ENCODE measurements at places on chromosomes 4 and X.

DNA sequence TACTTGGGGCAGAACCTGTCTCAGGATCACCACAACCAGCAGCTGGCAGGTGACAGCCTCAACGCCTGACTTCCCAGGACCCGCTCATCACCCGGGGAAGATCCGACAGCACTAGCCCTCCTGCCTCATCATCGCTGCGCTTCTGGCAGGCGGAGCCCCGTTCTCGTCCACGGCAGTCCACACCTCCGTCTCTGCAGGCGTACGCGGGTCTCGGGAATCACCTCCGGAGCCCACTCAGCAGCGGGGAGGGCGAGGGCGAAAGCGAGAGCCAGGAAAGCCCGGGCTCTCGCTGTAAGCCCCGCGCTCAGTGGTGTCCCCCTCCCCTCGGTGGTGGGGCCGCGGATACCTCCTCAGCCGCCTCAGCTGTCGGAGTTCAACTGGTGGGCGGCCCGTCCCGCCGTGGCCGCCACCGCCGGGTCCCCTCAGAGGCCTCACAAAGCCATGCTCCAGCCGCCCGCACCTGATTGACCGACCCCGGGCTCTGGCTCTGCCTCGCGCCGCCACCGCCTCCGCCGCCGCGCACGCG, 518 bp upstream of the CNKSR2 start:
- DNase-seq: no peak

- no peak for DNase-seq
These were observed 87.4 kb downstream of the FAM9B start for GRCh38 chrX:8946563-8946962.

DNA sequence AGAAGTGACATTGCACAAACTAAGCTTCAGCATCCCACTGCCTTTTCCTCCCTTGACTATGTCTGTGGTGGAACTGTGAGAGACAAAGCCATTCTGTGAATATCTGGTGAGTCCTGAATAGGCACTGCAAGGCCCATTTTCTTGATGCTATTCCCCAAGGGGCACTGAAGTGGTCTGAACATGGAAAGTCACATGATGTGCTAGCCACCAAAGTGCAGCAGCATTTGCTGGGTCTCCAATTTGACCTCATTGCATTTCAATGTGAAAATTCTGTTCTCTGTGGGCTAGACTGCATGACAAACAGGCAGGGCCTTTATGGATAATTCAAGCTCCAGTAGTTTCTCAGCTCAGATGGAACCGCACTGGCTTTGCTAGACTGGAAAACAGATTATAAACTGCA, 627.4 kb upstream of the BOD1L1 start:
- DNase-seq: no peak

- no peak for DNase-seq
These were observed 46.2 kb downstream of the PPEF1 start for GRCh38 chrX:18753631-18754030.

DNA sequence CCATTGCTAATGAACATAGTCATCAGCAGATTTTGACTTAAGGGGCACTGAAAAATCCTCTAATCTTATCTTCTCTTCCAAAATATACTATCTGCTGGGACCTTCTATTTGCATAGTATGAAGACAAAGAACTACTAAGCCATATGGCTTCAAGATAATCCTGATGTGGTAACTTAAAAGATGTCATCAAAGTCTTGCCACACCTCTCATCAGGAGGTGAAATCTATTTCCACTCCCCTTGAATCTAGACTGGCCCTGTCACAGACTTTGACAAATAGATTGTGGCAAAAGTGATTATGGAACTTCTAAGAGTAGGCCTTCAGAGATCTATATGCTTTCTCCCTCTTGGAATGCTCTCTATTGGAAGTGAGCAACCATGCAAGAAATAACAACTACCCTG, 27.3 kb upstream of the TET2 start:
- no peak for DNase-seq

DNA sequence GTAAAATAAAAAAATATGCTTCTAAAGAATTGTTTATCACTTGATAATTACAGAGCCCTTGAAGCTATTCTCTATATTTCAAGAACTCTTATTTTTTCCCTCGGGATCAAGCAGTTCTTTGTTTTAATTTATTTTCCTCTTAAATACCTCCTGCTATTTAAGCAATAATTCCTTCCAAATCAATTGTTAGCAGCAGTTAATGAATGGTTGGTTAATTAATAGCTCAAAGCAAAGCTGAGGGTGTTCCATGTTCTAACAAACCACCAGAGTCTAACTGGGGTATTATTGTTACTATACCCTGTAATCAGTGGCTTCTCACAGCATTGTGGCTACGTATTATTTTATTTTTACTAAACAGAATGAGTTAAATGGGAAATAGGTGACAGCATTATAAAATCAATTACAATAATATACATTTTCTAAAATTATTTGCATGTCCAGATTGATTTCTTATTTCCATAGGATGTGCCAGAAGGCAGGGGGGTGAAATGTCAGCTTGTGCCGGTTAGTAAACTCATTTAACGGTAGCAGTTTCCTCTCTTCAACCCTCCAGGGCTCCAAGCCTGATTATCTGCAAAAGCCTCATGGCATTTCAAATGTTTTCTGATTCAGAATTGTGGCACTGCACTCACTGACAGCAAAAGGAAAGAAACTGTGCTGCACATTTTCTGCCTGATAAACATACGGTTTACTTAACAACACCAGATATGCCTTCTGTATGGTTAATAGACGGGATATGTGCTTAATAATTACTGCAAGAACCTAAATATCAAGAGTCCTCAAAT, 286.9 kb upstream of the EMCN start:
- no peak for DNase-seq

DNA sequence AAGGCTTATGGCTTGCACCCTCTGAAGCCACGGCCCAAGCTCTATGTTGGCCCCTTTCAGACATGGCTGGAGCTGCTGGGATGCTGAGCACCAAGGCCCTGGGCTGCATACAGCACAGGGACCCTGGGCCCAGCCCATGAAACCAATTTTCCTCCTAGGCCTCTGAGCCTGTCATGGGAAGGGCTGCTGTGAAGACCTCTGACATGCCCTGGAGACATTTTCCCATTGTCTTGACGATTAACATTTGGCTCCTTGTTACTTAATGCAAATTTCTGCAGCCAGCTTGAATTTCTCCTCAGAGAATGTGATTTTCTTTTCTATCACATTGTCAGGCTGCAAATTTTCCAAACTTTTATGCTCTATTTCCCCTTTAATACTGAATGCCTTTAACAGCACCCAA, 844.7 kb downstream of the PCDH18 start:
- no peak for DNase-seq

- DNase-seq: no peak
These were observed 72.3 kb downstream of the SOX3 start for GRCh38 chrX:140432346-140433175.

DNA sequence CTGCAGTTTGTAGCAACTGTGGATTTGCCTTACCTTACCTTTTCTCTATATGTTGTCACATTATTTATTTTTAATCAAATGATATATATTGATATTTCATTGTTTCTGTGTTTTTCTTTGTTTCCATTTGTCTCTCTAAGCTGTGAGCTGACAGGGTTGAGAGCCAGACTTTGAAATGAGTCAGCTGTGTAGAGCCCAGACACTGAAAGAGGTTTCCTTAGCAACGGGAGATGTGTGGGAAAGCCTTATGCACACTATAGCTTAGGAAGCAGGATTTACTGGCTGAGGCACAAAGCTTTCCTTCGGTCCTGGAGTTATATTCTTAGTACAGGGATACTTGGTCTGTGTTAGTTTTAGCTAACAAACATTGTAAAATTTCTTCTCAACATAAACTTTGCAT, 192.2 kb downstream of the FGF13 start:
- DNase-seq: no peak

Data from activated effector memory CD4-positive, alpha-beta T cell treated with Interleukin-2 at 50 U/mL for 16 hours (primary cell).